ENCODE measurements at places on chromosomes 6 and 20. TPM values are rescaled to one million over a fixed set of nuclear protein-coding genes. Genes with fewer than 3 reads are reported as not detected.

The NFATC2 gene
- total RNA-seq: 2.7 TPM

The HLA-DPA1 gene
- 6.3 TPM for total RNA-seq

The E2F1 gene
- 7.6 TPM for total RNA-seq

The COX4I2 gene
- total RNA-seq: not detected

The CEP162 gene
- total RNA-seq: 2.9 TPM

The VWA7 gene
- 0.13 TPM for total RNA-seq

The ZNF133 gene
- 10.9 TPM for total RNA-seq

The MYO6 gene
- 26.7 TPM for total RNA-seq

The FAXC gene
- 0.39 TPM for total RNA-seq

The C6orf15 gene
- total RNA-seq: not detected

The HLA-DOB gene
- under 0.01 TPM for total RNA-seq

The CDH26 gene
- 1.1 TPM for total RNA-seq

The COL11A2 gene
- under 0.01 TPM for total RNA-seq

The CYP24A1 gene
- total RNA-seq: not detected

The DEFB123 gene
- total RNA-seq: not detected

The FAM217A gene
- total RNA-seq: not detected

The SLC17A1 gene
- not detected for total RNA-seq

The ASCC3 gene
- total RNA-seq: 32.7 TPM

The JAG1 gene
- 113 TPM for total RNA-seq
